Stimulated activated CD4-positive, alpha-beta T cell treated with anti-CD3 and anti-CD28 coated beads, Interleukin-4, amount 100 ng/mL, for 1 hour (primary cell): ENCODE measurements at places on chromosomes 7 and 10.

DNA sequence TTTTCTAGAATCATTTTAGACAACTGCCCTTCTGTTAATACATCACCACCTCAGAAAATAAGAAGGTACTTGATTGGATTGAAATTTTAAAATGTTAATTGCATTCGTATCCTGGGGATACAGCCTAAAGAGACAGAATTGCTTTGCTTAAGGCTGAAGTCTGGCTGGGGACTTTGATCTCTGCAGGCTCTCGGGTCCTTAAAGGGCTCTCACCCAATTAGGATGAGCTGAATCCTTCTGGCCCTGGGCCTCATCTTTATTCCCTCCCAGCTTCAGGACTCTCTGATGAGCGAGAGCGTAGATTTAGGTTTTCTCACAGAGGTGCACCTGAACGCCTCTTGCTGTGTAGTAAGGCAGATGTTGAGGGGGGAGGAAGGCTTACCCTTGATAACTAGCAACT lies 475.3 kb upstream of the C7orf33 start:
- no peak for DNase-seq

DNA sequence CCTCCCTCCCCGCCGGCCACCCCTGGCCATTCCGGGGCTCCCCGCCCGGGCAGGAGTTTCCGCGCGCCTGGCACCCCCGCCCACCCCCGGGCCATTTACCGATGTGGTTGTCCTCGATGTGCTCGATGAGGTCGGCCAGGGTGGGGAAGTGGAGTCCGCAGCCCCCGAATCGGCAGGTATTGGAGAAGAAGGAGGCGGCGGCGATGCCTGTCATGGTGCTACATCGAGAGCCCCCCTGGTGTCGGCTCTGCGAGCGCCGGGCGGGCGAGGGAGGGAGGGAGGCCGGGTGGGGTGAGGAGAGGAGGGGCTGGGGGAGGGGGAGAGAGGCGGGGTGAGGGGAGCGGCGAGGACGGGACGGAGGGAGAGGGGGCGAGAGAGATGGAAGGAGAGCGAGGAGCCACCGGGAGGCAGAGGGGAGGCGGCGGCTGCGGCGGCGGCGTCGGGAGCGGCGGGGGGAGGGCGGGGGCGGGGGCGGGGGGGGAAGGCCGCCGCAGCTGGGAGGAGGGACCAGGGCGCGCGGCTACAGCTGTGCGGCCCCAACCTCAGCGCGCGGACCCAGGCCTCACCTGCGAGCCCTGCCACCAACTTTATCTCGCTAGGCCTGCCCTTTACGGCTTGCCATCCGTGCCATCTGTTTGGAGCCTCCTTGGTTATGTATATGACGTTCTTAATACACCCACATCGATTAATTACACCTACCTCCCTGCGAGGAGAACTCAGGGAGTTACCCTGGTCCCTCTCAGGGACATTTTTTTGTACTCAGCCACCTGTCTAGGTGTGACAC lies at the start of gene JAZF1:
JAZF1 (minus strand) TSS at position 432 of the 784 bp plus-strand sequence.
- peak; percentile 57 for DNase-seq

DNA sequence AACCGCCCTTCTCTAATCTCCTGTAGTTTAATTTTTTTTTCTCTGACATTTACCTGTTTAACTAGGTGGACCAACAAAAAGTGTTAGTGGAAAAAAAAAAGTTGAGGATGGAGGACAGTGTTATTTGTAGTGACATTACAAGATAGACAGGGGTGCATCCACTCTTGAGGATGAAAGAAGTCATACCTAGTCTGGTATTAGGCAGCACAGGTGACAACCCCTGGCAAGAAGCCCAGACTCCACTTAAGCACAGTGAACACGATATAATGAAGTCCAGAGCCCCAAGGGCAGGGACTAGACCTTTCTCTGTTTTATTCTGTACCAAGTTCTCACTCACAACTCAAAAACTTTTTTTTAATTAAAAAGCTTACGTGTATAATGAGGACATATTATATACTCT lies 268.4 kb downstream of the GPR37 start:
- DNase-seq: no peak

- peak; percentile 83 for DNase-seq
These were observed 26.7 kb downstream of the MICALL2 start for GRCh38 chr7:1432411-1433082.

GRCh38 chr7:23093546-23093945 lies 12.0 kb upstream of the KLHL7 start:
- DNase-seq: no peak
